ENCODE measurements at places on chromosomes 6 and 20.

DNA sequence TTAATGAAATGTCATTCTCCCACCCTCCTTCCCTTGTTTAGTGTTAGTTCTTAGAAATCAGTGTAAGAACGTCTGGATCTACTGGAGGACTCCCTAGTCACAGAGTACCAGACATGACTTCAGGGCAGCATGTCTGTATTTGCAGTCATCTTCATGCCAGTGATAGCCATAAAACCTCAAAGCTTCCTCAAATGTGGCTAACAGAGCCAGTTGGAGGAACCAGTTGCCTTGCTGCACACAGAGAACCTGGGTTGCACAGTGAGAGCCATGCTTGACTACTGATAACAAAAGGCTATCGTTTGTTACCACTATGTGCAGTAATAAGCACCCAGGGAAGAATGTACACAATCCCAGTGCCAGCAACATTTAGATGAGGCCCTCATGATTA lies 20.1 kb downstream of the NT5E start:
- DNase-seq = no peak

DNA sequence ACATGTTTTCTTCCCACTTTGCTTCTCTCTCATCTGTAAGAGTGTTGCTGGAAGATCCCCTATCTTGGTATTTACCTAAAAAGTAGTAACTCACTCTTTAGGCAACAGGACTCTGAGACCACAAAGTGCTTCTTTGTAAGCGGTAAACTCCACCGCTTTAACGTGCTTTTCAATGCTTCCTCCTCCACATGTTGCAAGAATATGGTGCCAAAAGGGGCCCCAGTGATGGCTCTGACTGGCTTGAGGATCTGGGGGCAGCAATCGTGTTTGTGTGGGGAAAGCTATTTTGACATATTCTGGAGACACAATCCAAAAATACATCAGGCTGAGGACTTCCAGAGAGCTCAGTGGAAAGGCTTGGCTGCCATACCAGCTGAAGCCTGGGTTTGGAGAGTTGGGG lies 12.4 kb upstream of the CPNE5 start:
- no peak for DNase-seq

DNA sequence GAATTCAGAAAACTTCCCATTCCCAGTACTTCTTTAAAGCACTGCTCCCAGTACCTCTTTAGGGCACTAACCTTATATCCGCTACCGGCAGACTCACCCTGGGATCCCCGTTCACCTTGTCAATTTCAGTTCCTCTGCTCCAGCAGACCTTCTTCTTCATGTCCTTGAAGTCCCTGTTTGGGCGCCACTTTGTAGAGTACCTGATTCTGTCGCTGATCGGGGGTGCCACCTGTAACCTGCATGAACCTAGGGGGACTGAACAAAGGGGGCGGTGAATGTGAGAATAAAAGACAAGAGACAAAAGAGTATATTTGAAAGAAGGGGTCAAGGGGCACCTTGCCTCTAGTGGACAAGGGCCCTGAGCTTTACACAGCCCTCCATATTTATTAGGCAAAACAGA lies 4.9 kb upstream of the GINS1 start:
- DNase-seq = no peak

DNA sequence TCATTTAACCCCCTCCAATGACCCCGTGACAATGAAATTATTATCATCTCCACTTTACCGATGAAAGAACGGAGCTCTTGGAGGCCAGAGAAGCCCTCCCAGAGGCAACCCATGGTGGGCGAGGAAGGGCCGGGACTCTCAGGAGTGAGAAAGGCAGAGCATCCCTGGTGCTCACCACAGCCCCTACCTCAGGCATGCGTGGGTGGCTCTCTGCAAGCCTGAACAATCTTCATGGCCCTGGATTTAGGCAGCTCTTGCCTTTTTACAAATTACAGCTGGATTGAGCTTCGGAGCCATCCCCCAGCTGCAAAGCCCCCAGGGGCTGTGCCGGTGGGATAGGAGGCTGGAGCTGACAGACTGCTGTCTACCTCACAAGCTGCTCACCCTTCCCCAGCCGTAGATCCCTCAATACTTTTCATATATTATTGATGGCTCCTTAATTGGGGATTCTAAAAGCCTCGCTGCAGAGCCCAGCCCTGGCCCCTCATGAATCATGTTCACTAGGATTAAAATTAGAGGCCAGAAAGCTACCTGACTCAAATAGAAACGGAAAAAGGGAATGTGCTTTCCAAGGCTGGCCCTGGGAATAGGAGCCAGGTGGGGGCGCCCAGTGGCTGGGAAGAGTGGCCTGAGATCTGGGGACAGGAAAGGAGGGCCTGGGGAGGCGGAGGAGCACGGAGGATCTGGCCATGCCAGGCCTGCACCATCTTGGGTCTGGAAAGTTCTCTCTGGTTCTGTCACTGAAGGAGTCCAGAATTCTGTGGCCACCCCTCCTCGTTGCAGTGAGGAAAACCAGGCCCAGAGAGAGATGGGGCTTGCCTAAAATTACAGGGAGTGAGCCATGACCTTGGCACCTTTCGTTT lies 29.1 kb downstream of the CPNE5 start:
- DNase-seq = no peak

GRCh38 chr6:7419065-7419464 lies 29.5 kb downstream of the RIOK1 start:
- no peak for DNase-seq

DNA sequence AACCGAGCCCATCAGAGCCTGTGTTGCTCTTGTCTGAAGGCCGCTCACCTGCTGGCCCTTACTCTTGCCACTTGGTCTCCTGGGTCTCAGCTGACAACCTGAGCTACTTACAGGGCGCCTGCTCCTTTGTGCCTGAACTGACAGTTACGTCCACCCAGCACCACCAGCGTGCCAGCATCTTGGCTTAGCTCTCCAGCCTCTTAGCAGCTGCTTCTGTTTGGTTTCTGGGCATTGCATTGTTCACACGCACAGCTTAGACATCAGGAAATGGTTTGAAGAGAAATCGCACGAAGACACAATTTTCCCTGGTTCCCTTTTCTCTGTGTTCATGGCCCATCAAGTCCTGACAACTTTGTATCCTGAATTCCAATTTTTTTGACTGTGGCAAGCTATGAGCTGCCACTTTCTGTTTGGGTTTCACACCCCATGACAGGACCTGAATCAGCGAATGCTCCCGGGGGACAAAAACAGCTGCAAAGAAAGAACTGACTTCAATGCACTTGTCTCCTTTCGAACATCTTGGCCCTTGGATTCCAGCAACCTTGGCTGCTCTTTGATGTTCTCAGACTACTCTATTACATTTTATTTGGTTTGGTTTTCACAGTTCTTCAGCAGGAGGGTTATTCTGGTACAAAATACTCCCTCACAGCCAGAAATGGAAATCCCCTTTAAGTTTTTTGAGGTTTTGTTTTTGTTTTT lies 45.2 kb upstream of the LY86 start:
- no peak for DNase-seq

GRCh38 chr6:80163754-80164187 lies 57.3 kb downstream of the BCKDHB start:
- no peak for DNase-seq

DNA sequence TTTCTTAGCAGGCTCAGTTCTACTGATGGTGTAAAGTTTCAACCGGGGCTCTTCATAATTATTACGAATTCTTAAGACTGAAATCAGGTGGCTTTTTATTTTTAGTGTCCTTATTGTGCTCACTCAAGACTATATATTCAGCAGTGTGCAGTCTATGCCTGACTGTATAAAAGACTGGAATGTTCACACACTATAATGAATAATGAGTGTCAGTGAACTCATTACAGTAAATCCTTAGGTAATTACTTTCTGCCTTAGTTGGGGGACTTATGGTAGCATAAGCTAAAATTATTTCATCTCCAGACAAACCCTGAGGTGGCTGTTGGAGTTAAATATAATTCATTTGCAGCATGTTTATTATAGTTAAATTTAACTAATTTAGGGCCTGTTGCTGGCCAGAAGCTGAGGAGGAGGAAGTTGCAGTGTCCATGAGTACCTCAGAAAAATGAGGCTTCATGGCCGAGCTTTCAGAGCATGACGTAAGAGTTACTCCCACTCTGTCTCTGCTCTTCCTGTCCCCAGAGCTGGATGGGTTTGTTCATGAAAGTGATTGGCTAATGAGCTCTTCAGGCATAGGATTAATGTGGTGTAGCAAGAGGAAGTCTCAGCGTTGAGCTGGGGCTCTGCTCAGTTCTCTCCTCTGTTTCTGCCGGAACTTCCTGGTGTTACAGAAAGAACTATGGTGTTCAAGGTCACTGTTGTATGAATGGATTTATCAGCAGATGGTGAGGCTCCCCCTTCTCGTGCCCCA lies 335.7 kb downstream of the NRN1 start:
- DNase-seq = peak; percentile 17

GRCh38 chr6:54060286-54060685 lies 51.0 kb upstream of the MLIP start:
- no peak for DNase-seq

DNA sequence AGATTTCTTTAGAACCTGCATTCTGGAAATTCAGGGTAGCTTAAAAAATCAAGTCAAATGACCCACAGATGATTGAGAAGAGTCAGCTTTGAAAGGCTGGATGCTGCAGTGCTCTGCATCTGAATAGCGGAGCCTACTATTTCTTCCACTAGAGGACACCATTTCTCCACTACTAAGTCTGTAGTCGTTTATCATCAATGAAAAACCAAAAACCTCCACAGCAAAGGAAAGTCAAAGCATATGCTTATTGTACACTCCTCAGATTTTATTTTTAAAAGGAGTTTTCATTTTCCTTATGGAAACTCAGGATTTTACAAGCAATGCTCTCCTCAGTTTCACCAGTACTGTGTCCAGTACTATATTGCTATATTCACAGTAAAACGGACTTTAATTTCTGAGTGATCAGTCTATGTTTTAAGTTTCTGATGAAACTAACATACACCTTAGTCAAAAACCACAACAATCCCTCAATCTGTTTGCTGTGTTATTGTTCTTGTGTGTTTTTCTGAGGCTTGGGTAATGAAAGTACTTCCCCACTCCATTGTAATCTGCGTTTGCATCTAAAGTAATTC lies 50.5 kb upstream of the ENPP5 start:
- DNase-seq = peak; percentile 15

DNA sequence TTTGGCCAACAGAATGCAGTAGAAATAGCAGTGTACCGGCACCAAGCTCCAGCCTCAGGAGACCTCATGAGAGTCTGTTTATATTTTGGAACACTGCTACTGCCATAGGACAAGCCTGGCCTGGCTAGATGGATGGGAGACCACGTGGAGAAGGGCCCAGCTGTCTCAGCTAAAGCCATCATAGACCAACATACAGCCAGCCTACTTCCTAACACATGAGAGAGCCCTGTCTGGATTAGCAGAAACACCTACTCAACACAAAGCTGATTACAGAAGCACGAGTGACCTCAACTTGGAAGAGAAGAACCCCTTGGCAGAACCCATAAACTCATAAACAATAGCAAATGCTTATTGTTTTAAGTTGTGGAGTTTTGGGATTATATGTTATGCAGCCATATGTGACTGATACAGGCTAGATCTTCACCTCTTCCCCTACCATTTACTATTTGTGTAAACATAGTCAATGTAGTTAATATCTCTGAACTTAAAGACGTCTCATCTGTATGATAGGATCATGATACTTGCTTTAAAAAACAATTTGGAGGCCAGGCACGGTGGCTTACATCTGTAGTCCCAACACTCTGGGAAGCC lies 199.4 kb upstream of the ZNF217 start:
- no peak for DNase-seq

- peak; percentile 13 for DNase-seq
These were observed 83.8 kb downstream of the FNDC1 start for GRCh38 chr6:159252955-159253508.

- no peak for DNase-seq
These were observed 99.8 kb downstream of the TAF4 start for GRCh38 chr20:61965606-61966491.

GRCh38 chr6:152529369-152529768 lies 107.8 kb downstream of the SYNE1 start:
- DNase-seq = no peak

- DNase-seq = no peak
These were observed 14.5 kb downstream of the CSNK2A1 start for GRCh38 chr20:528923-529604.

- DNase-seq = no peak
These were observed 199.0 kb upstream of the KCNG1 start for GRCh38 chr20:51221791-51222408.

DNA sequence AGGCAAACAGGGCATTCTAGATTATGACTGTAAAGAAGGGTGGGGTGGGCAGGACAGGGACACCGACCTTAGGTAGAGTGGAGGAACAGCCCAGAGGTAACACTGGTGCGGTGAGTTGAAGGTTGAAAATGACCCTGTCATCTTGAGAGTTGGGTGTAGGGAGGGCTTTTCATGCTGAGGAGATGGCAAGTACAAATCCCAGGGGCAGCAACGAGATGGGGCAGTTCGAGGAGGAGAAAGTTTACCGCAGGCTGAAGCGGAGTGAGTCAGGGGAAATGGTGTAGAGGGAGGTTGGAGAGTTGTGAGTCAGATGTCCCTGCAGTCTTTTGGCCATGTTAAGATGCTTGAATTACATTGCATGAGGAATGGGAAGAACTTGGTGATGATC lies 101.1 kb downstream of the HIVEP1 start:
- no peak for DNase-seq

DNA sequence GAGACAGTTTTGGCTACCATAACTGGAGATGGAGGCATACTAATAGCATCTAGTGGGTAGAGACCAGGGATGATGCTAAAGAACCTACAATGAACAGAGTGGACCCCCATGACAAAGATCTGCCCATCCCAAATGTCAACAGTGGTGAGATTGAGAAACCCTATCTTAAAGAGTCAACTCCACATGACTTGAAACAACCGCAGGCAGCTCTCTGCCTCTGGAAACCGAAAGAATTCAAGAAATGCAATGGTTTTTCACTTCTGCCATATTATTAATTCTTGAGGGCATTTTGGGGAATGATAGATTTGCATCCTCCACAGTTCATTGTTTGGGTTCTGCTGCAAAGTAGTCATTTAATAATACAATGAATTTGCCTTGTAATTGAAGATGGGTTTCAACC lies 463.4 kb downstream of the MAFB start:
- no peak for DNase-seq

DNA sequence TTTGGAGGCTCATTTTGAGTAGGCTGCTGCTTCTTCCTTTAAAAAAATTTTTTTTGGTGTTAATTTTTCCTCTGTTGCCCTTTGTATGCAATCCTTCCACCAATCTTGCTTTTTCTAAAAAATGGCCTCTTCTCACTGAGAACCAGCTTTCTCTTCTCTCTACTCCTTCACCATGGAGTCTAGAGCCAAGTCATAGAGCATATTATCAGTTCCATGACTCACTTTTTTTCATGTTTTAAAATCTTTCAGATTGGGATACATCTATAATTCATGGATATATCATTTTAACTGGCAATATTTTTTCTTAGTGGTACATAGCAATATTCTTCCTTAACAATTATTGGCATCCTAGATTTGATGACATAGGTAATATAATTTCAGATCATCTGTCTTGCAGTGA lies 62.7 kb downstream of the SLX4IP start:
- no peak for DNase-seq

DNA sequence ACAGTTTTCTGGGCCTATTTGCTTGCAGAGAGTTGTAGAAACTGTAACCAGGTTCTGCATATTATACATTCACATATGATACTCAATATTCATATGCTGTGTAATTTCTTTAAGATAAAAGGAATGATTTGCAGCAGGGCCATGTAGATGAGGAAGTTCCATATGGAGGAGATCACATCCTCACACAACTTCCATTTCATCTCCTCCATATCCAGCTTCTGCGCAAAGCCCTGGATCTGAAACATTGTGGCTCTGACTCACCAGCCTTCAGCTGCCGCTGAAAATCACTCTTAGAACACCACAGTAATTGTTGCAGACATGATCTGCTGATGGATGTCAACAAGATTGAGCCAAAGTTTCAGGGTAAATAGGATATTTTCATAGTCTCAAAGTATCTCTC lies 57.7 kb downstream of the PXDC1 start:
- no peak for DNase-seq

- no peak for DNase-seq
These were observed 47.7 kb upstream of the FNDC1 start for GRCh38 chr6:159121486-159121885.

All from KG1 (cell line).